ENCODE measurements at places on chromosomes 16 and 17.

DNA sequence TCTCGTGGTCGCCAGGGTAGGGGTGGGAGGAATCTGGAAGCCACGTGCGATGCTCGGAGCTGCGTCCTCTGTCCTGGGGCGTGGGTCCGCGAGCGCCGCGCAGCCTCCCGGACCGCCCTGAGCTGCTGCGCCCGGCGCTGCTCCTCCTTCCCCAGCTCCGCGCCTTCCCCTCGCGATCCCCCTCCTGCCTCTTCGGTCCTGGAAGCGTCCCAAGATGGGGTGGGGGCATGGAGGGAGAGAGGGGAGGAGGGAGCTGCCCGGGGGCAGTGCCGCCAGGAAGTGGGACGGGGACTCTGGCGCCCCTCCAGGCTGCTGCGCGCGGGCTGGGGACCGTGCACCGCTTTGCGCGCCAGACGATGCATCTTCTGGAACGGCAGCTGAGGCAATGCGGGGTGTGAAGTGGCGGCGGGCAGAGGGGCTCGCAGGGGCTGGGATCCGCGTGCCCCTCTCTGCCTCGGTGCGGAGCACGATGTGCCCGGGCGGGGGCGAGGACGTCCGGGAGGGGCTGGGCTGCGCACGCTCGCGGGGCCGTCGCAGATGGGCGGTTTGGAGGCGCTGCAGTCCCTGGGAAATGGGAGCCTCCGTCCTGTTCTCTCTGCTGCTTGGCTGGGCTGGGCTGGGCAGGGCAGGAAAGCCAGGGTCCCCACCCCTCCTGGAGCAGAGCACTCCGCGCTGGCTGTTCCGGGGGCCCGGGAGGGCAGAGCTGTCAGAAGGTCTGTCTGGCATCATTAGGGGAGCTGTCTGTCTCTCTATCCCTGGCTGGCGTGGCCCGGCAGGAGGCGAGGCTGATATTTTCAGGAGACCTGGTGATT lies 388.0 kb downstream of the SEC14L1 start:
- DNase-seq = no peak

DNA sequence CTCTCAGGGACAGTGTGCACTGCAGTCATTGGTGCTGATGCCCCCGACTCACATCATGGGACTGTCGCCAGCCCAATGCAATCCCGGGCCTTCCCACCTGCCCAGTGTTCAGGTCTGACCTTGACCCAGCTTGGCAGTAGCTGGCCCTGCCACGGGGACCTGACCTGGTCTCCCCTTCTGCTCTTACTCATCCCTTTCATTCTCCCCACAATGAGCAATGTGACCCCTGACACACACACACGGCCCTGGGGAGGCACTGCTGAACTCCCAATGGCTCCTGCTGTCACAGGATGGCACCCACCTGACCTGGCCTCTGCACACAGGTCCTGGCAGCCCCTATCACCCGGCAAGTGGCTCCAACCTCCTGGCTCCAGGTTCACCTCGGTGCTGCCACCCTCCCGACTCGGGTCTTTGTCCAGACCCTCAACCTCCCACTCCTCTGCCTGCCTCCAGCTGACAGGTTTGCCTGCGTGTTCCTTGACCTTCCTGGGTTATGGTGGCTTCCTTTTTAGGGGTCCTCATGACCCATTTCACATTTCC lies 6.6 kb downstream of the CD300C start:
- no peak for DNase-seq

DNA sequence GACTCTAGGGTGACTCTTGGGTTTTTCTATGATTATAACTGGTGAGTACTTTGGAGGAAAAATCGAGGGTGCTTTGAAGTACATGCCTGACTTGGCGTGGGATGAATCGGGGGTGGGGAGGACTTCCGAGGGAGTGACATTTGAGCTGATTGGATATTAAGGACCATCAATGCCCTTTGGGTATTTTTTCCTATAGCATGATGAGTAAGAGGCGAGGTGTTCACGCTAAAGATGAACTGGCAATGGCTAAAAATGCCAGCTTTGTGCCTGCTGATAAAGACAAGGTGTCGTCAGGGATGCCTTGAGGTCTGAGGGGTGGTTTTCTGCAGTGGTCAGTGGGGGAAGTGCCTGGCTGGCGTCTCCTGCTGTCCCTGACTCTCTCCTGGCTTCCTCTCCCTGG lies 25.3 kb downstream of the USP43 start:
- no peak for DNase-seq

- no peak for DNase-seq
Measured at GRCh38 chr17:32241640-32242039, 24.0 kb upstream of the RHBDL3 start.

DNA sequence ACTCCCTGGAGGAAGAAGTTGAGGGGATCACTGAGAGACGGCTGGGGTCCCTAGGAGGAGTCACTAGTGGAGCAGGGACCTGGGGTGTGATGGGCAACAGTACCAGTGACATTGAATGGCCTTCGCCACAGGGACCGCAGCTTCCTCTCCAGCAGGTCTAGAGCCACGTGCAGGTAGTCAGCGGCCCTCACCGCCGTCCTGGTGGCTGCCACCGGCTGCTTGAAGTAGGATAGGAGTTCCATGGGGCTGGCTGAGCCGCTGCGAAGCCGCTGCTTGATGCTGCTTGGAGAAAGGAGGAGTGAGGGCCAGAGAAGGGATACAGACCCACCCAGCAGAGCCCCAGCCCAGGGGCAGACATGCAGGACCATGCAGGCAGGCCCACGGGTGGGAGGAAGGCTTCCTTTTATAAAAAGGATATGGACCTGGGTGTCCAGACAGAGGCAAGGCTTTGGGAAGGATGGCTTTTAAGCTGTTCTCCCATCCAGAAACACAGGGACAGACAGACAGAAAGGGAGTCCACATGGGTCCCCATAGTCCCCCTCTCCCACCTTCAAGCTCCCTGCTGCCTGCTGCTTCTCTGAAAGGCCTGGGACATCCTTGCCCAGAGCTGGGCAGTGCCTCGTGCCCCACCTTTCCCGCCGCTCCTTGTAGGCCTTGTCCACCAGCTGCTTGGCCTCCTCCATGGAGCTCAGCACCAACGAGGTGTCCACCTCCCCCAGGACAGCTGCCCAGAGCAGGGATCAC lies 827 bp downstream of the MPO start:
- no peak for DNase-seq

DNA sequence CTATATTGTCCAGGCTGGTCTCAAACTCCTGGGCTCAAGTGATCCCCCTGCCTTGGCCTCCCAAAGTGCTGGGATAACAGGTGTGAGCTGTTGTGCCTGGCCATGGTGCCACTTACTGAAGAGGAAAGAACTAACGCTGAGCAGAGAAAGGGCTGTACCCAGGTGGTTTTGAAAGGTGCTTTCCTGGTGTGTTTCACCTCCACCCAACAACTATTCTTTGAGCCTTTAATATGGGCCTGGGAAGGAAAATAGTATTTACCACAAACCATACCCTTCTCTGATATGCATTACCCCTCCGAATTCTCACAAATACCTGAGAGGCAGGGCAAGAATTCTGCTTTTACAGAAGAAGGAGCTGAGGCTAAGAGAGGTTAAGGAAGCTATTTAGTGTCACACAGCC lies 24.8 kb downstream of the KPNA2 start:
- no peak for DNase-seq
